HS-5 (cell line): ENCODE measurements at places on chromosomes 7 and 10.

- DNase-seq: no peak
These were observed 178.8 kb downstream of the CUX1 start for GRCh38 chr7:101996131-101996691.

GRCh38 chr7:108875139-108875538, 305.5 kb downstream of the DNAJB9 start:
- no peak for DNase-seq

GRCh38 chr7:52758356-52758755, 277.1 kb upstream of the POM121L12 start:
- DNase-seq: no peak

DNA sequence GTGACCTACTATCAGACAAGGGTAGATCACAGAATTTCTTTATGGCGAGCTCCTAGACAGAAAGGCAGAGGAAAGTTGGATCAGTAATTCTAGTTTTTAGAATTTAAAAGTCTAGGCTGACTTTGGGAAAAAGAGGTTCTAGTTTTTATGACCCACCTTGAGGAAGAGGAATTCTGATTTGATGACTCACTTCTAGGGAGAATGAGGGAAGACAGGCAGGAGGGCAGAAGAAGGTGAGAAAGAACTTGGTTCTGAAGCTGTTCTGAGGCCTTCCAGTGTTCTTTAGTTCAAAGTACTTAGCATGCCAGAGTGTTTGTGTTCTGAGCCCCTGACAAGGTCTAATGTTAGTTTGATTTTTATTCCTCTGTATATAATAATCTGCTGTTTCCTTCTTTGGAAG, 97.2 kb downstream of the PODXL start:
- no peak for DNase-seq

DNA sequence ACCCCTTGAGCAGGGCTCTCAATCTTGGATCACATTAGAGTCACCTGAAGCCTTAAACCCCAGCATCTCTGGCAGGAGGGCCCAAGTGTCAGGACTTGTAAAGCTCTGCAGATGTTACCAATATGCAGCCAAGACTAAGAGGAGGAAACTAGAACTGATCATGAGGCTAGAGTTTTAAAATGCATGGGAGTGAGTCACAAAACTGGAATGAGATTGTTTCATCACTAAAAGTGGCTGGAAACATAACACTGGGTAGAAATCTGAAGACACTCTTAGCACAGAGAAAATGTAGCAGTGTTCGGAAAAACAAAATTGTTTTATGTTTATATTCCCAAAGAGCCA, 63.3 kb upstream of the GHITM start:
- peak; percentile 80 for DNase-seq
